Pancreas (tissue), 10 donors: ENCODE measurements at places on chromosomes 12 and 14. TPM values are rescaled to one million over a fixed set of nuclear protein-coding genes. Genes with fewer than 3 reads are reported as not detected.

DNA sequence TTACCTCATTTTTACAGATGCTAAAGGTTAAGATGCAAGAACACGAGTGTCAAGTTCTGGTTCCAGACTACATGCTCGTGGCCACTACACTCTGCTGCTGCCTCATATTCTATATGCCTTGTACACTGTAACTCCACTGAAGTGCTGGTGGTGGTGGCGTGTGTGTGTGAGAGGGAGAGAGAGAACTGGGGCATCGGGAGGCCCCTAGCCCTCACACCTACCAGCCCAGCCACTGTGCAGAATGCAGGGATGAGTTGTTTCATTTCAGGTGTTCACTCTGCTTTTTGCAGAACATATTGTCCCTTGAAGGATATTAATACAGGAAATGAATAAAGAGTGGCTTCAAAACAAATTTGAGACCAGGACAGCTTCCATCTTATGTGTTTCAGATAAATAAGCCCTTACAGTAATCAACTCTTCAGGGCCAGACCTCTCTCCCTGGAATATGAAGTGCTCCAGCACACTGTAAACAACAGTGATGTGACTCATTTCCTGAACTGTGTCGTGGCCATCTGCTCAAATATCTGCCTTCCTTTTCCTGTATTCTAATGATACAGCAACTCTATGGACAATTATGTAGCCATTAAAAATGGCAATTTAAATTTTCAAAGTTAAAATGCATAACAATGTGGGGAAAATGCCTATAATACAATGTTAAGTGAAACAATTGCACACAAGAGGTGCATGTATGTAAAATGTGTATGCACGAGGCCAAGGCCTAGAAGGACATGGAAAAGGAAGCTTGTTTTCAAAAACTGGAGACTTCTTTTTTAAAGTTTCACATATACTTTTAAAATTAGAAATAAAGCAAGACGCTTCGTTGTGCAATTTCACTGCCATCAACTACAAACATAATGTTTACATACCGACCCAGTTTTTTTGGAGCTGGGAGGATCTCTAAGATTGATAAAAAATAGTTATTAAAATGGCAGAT, 215.4 kb downstream of the PELI2 start:
- no peak for DNase-seq
- no peaks in the 10 kb centered on the region for H3K36me3 ChIP-seq
- peaks cover 8% of the 10 kb centered on the region for H3K4me1 ChIP-seq
- no peak overlapping the region for H3K4me3 ChIP-seq

Gene ENDOU
- total RNA-seq, result not detected

DNA sequence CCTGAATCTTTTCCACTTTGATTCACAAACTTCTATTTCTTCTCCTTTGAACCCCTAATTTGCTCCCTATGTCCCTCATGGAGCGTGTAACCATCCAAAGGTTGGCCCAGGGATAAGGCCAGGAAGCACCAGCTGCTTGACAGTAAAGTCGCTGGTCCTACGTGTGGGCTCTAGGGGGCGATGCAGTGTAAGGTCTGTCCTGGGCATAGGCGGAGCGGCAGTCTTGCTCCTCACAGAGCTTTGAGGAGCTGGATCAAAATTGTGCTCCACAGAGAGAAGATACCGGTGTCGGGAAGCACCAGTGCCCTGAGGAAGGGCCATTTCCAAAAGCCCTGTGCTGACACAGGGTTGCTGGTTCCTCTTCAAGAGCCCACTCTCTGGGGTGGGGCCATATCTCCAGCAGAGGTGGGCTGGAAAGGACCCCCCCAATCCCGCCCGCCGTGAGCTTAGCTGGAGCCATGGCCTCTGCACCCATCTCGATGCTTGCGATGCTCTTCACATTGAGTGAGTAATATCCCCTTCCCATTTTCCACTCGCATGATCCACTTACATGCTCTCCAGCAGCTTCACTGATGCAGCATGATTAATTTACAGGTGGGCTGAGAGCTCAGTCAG, 49.9 kb upstream of the OR4E1 start:
- H3K4me3 ChIP-seq, result no peak overlapping the region
- no peak for DNase-seq
- H3K27ac ChIP-seq, result no peak overlapping the region
- no peaks in the 10 kb centered on the region for H3K4me1 ChIP-seq
- peaks cover 4% of the 10 kb centered on the region for H3K27me3 ChIP-seq

Gene SPX
- total RNA-seq, result 30.8 TPM

DNA sequence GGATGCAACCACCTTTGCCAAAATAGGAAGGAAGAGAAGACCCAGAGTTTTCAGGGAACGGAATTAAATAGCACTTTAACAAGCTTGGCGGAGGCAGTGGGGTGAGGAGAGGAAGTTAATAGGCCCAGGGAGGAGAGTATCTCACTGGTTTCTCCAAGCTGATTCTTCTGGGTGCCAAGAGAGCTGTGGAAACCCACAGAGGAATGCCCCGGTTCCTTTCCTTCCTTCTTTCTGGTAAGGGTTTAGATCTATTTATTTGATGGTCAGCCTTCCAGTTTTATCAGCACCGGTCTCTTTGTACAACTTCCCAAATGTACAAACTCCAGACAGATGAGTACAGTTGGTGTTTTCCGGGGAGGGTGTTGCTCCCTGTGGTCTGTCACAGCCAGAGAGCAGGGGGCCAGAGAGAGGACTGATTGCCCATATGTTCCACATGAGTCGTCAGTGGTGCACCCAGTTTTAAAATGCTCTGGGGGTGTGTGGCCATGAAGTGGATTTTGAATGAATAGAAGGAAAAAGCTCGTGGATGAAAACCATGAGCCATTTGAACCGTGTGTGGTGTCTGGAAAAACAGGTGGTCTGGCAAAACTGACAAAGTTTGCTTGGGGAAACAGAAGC, 26.6 kb downstream of the PRKCH start:
- H3K27ac ChIP-seq, result no peak overlapping the region
- no peaks in the 10 kb centered on the region for H3K4me1 ChIP-seq

Gene TUBA1B
- 43.2 TPM for total RNA-seq

DNA sequence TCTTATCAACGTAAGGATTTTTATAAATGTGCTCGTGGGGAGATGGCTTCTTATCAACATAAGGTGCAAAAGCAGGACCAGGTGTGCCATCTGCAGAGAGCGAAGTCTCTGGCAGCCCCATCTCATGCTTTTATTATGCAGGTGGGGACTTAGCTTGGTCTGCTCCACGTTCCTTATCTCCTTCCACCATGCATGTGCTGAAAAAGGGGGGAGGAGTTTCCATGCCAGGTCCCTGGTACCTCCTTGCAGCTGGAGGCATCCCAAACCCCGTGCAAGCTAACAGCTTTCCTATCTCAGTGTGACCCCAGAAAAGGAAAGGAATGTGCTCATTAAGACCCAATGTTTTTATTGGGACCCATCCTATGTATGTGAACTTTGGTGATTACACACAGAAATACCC, 608.5 kb downstream of the TMEM121 start:
- H3K27ac ChIP-seq, result no peak overlapping the region
- DNase-seq, result no peak
- H3K4me3 ChIP-seq, result no peak overlapping the region
- H3K27me3 ChIP-seq, result no peaks in the 10 kb centered on the region
- no peaks in the 10 kb centered on the region for H3K4me1 ChIP-seq
- no peaks in the 10 kb centered on the region for H3K36me3 ChIP-seq

GRCh38 chr12:90098132-90098779, 389.6 kb upstream of the ATP2B1 start:
- H3K27me3 ChIP-seq, result no peaks in the 10 kb centered on the region
- H3K27ac ChIP-seq, result no peak overlapping the region
- no peak overlapping the region for H3K4me3 ChIP-seq
- no peaks in the 10 kb centered on the region for H3K4me1 ChIP-seq

Gene E2F7
- total RNA-seq, result 0.20 TPM

Gene CEP290
- 3.7 TPM for total RNA-seq

Gene IAPP
- 16.9 TPM for total RNA-seq
